WTC11 (cell line): ENCODE measurements at places on chromosomes 1 and 21. TPM values are rescaled to one million over a fixed set of nuclear protein-coding genes. Genes with fewer than 3 reads are reported as not detected.

The CLDN19 gene
- 8.1 to 15.9 TPM (median 14.7 TPM) in 3 replicates for total RNA-seq

The ZYG11A gene
- 5.2 to 7.3 TPM (median 6.1 TPM) in 3 replicates for total RNA-seq

The KRTAP22-1 gene
- not detected in 3 replicates for total RNA-seq

The NR0B2 gene
- not detected in 3 replicates for total RNA-seq

The FAM72C gene
- total RNA-seq: 14.7 to 17.5 TPM (median 15.7 TPM) in 3 replicates

The CFAP141 gene
- not detected in 3 replicates for total RNA-seq

The RGSL1 gene
- not detected in 3 replicates for total RNA-seq

The IL22RA1 gene
- 0.14 to 0.28 TPM (median 0.25 TPM) in 3 replicates for total RNA-seq

GRCh38 chr1:166730299-166730888 is 108.9 kb upstream of the POGK start:
- no peak for DNase-seq
- H3K27me3 ChIP-seq: peaks cover 8% of the 10 kb centered on the region; the same call in 1 of the 2 replicates
- peaks cover 27% of the 10 kb centered on the region for H3K36me3 ChIP-seq
- no peak overlapping the region for H3K4me3 ChIP-seq
- no peak overlapping the region for H3K27ac ChIP-seq
- H3K4me1 ChIP-seq: no peaks in the 10 kb centered on the region

DNA sequence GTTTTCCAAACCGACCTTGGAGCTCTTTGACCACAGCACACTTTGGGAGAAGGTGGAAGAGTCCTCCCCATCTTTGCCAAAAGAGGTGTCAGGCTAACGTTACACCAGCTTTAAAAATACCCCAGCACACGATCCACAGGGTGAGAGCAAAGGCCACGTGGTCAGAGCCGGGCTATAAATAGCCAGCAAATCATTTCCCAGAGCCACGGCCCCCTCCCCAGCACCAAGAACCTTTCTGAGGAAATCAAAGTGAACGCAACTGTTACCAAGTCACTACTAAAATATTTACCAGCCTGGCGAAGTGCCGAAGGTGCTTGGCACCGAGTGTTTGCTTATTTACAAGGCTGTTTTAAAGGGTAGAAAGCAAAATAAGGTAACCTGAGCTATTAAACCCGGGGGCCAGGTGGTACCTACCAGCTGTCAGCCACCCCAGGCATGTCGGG is 72.4 kb downstream of the CASZ1 start:
- no peak for DNase-seq
- no peak overlapping the region for H3K4me3 ChIP-seq
- H3K27ac ChIP-seq: 0 out of 2 replicates have a peak overlapping the region, but pooled peaks have one; percentile 55
- H3K27me3 ChIP-seq: no peaks in the 10 kb centered on the region
- peaks cover 19% of the 10 kb centered on the region for H3K4me1 ChIP-seq
- no peaks in the 10 kb centered on the region for H3K36me3 ChIP-seq

DNA sequence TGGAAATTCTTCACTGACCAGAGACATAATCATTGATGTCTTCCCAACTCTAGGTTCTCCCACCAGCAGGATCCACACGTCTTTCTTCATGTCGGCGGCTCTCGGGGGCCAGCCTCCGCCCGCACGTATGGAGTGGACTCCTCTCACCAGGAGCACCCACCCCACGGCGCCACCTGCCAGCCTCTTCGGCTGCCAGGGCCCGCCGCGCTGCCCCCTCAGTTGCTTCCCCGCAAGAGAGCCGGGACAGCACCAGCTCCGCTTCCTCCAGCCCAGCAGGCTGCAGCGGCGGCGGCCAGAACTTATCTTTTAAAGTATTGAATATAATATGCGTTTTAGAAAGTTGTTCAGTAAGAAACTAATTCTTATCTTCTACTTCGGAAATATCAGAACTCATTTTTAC is 273.5 kb downstream of the LIPI start:
- peaks cover 33% of the 10 kb centered on the region for H3K36me3 ChIP-seq
- no peak for DNase-seq
- no peaks in the 10 kb centered on the region for H3K4me1 ChIP-seq
- H3K27me3 ChIP-seq: peaks cover 6% of the 10 kb centered on the region

GRCh38 chr1:203524824-203525223 is 30.9 kb downstream of the OPTC start:
- no peak overlapping the region for H3K4me3 ChIP-seq

DNA sequence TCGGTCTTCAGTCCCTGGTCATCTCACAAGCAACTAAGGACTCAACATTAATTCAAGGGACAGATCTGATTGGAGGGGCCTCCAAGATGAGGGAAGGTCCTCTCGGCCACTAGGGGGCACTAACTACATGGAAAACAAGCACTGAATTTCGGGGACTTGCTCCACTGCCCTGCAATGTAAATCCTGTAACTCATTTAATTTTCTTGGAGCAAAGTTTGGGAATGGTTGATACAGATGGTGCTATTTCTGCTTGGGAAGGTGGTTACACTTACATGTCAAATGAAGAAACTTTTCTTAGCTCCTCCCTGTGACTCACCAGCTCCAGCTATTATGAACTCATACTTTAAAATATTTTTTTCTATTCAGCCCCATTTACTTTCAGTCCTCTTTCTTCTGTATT is 97.4 kb upstream of the KCNJ15 start:
- no peaks in the 10 kb centered on the region for H3K36me3 ChIP-seq
- no peaks in the 10 kb centered on the region for H3K4me1 ChIP-seq
- peak; percentile 71 for DNase-seq
- H3K27me3 ChIP-seq: peaks cover 2% of the 10 kb centered on the region; the same call in 1 of the 2 replicates
- no peak overlapping the region for H3K27ac ChIP-seq

DNA sequence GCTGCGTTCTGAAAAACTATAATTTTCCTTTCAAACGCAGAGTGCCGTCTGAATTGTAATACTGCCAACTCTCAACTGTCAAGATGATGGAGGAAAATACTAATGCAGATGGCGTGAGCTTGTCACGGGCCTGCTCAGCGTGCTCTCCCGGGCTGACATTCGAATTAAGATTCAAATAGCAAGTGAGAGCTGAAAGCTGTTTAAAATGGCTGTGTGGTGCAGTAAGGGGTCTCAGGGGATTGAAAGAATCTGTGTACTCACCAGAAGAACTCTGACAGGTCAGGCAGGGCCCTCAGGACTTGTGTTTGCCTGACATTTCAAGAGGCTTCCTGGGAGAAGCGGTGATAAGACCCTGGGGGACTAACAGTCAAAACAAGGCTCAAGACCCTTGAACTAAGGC is 33.1 kb downstream of the ZMYND12 start:
- DNase-seq: no peak
- no peaks in the 10 kb centered on the region for H3K36me3 ChIP-seq
- no peaks in the 10 kb centered on the region for H3K27me3 ChIP-seq
- peaks cover 45% of the 10 kb centered on the region for H3K4me1 ChIP-seq

- DNase-seq: no peak
- H3K27ac ChIP-seq: no peak overlapping the region
- H3K4me3 ChIP-seq: no peak overlapping the region
- H3K36me3 ChIP-seq: peaks cover 17% of the 10 kb centered on the region
- H3K4me1 ChIP-seq: peaks cover 4% of the 10 kb centered on the region
These were observed 8.6 kb downstream of the SEMA6C start for GRCh38 chr1:151137789-151138188.

DNA sequence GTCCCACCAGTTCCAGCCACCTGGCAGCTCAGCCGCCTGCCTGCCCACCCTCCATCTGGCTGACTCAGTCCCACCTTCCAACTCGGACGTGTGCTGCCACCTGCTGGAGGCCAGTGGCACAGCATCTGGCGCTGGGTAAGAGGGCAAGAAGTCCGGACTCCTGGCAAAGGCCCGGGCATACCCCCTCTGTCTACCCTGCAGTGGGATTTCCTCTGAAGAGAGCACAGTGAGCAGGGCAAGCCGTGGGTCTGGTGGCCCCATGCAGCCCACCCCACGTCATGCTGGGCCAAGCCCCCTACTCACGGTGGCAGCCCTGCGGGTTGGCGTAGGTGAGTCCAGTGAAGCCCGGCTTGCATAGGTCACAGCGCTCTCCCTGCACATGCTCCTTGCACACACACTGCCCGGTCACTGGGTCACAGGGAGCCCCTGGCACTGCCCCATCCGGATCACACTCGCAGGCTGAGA is 24.5 kb downstream of the LAMB3 start:
- no peak overlapping the region for H3K27ac ChIP-seq
- peaks cover 43% of the 10 kb centered on the region for H3K4me1 ChIP-seq
- peaks cover 3% of the 10 kb centered on the region; the same call in 1 of the 2 replicates for H3K27me3 ChIP-seq
- no peak overlapping the region for H3K4me3 ChIP-seq
- H3K36me3 ChIP-seq: no peaks in the 10 kb centered on the region

DNA sequence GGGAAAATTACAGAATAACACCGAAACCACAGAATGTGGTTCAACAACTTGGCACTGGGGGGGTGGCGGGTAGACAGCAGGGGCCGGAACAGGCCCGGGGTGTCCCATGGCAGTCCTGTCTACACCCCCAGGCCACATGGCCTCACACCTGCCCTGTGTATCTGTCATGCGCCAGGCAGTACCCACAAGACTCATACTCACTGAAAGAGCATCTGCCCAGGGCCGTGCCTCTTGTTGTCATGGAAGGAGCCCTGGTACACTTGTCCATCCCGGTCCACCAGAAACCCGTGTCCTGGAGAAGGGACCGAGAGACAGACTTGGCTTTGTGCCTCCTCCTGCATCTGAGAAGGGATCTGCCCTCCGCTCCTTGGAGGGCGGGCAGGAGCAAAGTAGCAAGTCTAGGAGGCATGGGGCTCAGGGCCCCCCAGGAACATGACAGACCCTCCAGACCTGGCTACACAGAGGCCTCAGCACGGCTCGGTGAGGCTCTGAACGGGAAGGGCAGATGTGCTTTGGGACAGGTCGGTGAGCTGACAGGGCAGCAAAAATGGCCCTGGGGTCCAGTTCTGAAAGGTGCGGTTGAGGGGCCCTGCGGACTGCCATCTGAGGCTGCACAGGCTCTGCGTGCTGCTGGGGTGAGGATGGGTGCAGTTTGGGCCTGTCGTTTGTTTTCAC is 5.6 kb downstream of the MORN1 start:
- H3K4me3 ChIP-seq: no peak overlapping the region
- DNase-seq: no peak
- peaks cover 6% of the 10 kb centered on the region for H3K4me1 ChIP-seq
- no peaks in the 10 kb centered on the region for H3K27me3 ChIP-seq

- H3K27me3 ChIP-seq: peaks cover 4% of the 10 kb centered on the region
- H3K27ac ChIP-seq: no peak overlapping the region
- no peak overlapping the region for H3K4me3 ChIP-seq
- H3K4me1 ChIP-seq: peaks cover 5% of the 10 kb centered on the region
These were observed 3.9 kb upstream of the IL10 start for GRCh38 chr1:206776229-206776628.
